ENCODE measurements at places on chromosomes 5 and 9.
A peak's percentile ranks its signal among the peaks of the same experiment; 100 is the strongest.

GRCh38 chr5:143404416-143405062 lies 1.1 kb upstream of the NR3C1 start:
- peak; percentile 56 for DNase-seq

- DNase-seq: no peak
Observed at GRCh38 chr5:178870411-178870810, 10.7 kb downstream of the ZNF354B start.

DNA sequence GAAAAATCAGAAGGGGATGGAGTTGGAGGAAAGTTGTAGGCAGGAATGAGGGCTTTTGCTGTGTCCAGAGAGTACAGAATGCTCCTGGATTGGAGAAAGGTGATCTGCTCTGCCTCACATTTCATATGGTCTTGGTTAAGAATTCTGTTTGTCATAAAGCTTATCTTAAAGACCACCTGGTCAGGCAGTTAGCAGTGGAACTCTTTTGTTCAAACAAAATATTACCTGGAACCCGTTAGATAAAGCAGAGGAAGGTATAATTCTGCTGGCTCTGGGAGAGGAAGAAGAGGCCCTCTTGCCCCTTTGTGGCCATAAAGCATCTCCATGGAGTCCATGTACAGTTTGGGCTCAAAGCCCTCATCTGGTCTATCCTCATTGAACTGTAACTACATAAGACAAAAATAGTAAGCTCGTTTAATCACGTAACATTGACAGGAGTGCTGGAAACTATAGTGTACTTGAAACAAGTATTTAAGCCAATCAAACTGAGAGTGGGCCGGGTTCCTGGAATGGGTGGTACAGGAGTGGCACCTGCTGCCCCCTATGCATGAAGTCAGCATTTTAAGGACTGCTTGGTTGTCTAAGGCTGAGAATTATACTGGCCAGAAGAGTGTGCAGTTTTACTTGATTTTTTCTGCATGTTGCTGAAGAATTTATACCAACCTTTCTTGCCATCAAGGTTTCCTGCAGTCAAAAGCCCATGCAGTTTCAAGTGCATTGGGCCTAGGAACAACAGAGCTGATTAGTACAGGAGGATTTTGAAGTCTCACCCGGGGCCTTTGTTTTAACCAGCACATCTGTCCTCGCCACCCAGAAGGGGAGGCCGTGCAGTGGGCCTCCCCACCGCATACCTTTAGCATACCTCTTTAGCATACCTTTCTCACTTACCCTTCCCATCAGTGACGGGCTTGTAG lies 39.9 kb downstream of the STXBP1 start:
- DNase-seq: no peak

- DNase-seq: no peak
Observed at GRCh38 chr5:79297661-79298060, 61.7 kb downstream of the JMY start.

- no peak for DNase-seq
Observed at GRCh38 chr5:107696080-107696479, 25.3 kb upstream of the EFNA5 start.

DNA sequence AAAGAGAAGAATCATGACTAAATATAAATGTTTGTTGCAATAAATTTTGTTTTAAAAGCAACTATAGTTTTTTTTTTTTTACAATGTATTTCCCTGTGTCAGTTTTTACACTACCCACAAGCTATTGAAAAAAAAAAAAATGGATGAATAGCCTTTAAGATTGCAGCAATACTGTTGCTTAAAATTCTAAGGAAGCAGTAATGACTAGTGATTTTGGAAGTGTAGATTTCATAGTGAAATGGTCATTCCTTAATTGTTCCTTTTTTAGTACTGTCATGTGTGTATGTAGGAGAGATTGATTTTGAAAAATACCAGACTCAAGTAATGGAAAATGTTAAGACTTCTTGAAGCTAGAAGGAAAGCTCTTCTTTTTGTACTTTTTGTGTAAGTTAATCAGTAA lies 53.1 kb downstream of the NDUFS4 start:
- no peak for DNase-seq

DNA sequence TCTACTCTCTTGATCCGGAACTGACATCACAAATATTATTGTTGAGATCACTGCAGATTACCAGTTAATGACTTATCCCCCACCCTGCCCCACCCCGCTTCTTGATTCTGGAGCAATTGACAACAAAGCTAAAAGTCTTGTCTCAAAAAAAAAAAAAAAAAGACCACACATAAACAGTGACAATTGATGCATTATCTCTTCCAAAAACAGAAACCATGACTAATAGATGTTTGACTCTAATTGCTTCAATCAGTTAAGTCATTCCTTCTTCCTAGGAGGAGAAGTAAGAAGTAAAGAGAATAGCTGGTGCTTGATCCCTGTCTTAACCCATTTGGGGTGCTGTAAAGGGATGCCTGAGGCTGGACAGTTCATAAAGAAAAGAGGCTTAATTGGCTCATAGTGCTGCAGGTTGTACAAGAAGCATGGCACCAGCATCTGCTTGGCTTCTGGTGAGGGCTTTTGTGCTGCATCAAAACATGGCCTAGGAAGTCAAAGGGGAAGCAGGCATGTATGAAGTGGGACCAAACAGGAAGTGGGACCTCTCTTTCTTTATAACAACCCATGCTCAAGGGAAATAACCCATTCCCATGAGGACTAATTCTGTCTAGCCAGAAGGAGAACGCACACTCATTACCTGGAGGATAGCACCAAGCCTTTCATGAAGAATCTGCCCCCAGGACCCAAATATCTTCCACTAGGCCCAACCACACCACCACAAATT lies 158.7 kb downstream of the TMEM167A start:
- no peak for DNase-seq

DNA sequence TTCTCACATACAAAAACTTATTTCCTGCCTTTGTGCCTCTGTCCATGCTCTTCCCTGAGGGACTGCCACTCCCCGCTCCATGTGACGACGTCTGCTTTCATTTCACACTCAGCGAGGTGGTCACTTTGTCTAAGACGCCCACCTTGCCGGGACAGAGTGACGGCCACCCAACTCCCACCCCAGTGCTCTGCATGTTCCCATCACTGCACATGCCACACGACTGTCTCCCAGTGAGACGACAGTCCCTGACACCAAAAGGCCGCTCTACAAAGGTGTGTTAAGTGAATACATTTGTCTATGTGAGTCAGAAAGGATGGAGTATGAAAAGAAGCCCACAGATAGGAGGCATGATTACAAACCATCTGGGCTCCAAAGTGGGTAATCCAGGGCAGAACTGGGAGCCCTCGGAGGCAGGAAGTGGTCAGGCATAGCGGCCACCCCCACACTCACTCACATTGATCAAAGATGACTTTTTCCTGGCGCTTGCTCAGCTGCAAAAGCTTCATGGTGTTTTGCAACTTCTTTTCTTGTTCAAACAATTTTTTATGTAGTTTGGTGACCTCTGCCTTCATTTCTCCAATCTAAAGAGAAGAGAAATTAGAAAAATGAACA lies 185.8 kb downstream of the CDK5RAP2 start:
- DNase-seq: peak; percentile 65

- DNase-seq: no peak
Observed at GRCh38 chr9:117304549-117304948, 110.3 kb downstream of the ASTN2 start.

DNA sequence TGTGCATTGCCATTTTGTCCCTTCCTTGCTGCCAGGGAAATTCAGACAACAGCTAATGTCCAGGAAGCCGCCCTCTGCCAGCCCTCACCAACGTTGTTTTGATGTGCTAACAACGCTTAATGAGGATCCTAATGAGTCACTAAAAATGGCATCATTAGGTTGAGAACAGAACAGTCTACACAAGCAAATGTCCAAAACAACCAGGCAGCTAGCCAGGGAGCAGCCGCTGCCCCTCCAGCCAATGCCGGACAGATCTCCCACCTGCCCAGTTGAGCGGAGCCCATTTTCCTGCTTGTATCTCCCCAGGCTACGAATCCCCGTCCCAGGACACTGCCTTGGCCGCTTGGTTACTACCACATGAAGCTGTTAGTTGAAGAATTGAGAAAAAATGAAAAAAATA lies 40.4 kb upstream of the UNC5A start:
- no peak for DNase-seq

DNA sequence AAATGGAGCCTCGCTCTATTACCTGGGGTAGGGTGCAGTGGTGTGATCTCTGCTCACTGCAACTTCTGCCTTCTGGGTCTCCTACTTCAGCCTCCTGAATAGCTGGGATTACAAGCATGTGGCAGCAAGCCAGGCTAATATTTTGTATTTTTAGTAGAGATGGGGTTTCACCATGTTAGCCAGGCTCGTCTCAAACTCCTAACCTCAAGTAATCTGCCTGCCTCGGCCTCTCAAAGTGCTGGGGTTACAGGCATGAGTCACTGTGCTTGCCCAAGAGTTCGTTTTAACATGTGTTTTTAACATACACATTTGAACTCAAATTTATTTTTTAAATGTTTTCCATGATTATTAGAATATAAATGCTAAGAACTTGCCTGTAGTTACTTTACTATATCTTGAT lies 34.2 kb downstream of the MARCHF6 start:
- DNase-seq: no peak

DNA sequence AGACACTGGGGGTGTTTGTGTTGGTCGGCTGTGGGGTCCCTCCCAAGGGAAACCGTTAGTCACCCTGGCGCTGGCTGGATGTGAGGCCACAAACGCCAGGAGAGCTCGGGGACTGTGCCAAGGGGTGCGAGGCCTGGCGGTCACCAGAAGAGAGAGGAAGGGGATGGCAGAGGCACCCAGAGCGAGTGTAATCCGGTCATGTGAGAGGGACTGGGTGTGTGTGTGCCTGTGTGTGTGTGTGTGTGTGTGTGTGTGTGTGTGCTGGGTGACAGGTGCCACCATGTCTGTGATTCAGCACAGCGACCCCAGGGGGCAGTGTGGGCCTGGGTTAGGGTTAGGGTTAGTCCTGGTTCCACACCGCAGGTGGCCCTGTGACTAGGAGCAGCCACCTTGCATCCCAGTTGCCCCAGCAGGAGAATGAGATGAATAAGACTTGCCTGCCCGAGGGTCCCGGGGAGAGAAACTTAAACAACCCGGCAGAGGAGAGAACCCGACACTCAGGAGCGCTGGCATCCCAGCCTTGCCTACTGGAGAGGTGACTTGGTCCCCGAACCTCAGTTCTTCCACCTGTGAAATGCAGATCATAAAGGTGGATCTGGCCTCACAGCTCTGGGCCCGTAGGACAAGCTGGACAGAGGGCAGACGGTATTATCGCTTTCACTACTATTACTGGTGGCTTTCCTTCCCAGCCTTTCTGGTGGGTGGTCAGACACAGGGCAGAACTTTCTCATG lies 1.4 kb upstream of the ADAMTSL2 start:
- no peak for DNase-seq

DNA sequence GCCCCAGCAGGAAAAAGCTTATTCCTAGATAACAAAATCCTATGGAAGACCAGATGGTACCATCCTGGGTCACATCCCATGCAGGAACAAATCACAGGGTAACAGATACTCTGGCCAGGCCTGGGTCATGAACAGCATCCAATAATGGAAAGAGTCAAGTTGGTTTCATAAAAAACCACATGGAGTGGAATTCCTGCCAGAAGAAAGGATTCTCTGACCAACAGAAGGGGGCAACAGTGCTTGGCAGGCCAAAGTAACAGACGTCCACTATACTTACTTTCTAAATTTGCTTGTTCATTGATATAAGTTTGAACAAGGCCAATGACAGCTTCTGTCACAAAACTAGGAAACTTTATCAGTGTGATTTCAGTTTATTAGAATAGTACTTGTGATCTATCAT lies 273.5 kb downstream of the ARRDC3 start:
- DNase-seq: no peak

GRCh38 chr5:146499680-146500079 lies 16.3 kb downstream of the GPR151 start:
- no peak for DNase-seq

GRCh38 chr9:135413086-135413375 lies 66.6 kb upstream of the PPP1R26 start:
- DNase-seq: no peak

GRCh38 chr9:137241490-137242268 lies 592 bp downstream of the TUBB4B start:
- no peak for DNase-seq

GRCh38 chr9:121373011-121373729 lies 3.1 kb upstream of the STOM start:
- no peak for DNase-seq

- DNase-seq: no peak
Observed at GRCh38 chr9:133488686-133489252, 9.9 kb upstream of the SLC2A6 start.

DNA sequence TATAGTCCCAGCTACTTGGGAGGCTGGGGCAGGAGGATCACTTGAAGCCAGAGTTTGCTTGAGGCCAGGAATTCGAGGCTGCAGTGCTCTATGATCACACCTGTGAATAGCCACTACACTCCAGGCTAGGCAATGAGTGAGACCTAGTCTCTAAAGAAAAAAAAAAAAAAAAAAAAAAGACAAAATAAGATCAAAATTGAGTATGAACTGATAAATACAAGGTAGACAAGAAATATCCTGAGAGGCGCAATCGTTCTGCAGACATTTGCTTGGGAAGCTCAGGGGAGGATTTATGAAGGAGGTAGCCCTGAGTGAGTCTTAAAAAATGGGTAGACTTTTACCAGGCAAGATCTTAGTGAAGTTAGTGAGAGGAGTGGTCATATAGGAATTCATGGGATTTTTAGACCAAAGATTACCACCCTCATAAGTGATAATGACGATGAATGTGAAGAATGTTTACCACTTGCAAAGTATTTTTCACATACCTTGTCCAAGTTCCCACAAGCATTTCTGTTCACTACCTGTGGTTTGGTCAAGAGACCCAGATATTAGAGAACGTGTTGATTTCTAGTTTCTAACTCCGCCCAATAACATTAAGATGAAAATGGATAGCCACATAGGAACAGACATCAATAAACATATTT lies 4.4 kb downstream of the PDCD1LG2 start:
- DNase-seq: no peak

- no peak for DNase-seq
Observed at GRCh38 chr9:91948101-91948596, 1.9 kb downstream of the ROR2 start.

DNA sequence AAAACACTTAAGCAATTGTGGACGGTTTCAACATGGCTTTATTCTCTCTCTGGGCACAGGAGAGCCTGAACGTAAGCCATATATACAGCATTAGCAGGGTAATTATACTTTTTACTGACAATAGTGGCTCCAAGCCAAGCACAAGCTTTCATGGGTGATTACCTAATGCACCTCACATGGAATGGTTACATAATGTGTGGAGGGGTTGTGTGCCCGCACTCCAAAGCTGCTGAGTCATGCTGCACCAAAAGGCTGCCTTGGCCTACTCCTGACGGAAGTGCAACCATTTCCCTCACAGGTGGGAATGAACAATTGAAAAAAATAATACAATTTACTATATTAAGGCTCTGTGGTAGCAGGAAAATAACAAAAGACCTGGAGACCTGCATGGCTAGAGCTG lies 86.5 kb upstream of the ATP10B start:
- DNase-seq: no peak

- no peak for DNase-seq
Observed at GRCh38 chr9:130963337-130963908, 24.4 kb upstream of the FIBCD1 start.
